NCI-H510A treated with DMSO at 0.1 percent for 48 hours (cell line): ENCODE measurements at places on chromosomes 16 and 17.

GRCh38 chr16:55081622-55082590 lies 151.2 kb downstream of the IRX5 start:
- DNase-seq, result no peak

DNA sequence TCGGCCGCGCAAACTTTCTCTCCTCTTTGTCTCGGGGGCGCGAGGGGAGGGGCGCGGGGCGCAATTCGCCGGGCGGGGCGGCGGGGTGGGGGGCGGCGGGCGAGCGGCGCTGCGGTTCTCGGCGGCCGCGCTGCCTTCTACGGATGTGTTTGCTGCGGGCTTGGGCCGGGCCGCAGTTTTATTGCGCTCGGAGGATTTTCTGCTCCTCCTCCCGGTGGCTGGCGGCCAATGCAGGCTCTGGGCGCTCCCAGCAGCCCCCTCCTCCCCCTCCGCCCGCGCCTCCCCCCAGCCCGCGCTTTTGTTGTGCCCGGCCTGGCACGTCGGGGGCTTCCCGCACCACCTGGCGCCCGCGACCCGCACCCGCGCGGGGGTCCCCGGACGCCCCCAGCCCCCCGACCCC lies at the start of gene TIMP2:
Gene TIMP2 (minus strand): TSS at position 154 of the 400 bp plus-strand sequence. CDS start 299 bp downstream, outside the sequence.
- DNase-seq, result peak; percentile 62

DNA sequence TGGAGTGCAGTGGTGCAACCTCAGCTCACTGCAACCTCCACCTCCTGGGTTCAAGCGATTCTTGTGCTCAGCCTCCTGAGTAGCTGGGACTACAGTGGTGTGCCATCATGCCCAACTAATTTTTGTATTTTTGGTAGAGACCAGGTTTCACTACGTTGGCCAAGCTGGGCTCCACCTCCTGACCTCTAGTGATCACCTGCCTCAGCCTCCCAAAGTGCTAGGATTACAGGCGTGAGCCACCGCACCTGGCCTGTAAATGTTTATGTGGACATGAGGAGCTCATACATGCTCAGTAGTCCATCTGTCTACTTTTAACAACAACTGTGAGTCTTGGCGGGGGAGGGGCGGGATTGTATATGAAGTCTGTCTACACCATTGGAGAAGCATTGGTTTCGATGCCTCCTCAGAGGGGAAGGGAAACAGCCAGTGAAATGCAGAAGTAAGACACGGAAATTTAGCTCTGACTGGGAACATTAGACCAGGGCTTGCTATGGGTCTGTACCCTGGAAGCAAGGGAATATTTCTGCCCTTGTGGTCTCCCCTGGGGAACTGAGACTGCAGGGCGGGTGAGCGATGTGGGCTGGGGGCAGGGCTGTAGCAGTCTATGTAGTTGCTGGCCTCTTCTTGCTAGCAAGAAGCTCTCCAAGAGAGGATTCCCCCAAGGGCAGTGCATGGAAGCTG lies 9.3 kb downstream of the NUBP1 start:
- no peak for DNase-seq

DNA sequence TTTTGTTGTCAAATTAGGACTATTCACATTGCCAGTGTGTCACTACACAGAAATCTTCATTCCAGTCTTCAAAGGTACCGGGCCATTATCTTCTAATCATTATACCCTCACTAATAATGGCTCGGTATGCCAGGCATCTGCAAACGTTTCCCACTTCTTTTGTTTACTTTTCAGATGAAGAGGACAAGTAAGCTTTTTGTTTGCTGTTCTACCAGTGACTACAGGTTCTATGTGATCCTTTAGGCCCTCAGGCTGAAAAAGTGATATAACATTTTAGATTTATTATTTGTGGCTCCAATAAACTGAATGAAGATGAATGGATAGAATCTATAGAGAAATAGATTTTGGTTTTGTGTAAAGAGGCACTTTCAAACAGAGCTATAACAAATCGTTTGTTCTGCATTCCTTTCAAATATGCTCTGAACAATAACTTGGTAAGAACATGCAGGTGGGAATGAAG lies 403 bp upstream of the KRTAP3-1 start:
- peak; percentile 87 for DNase-seq

DNA sequence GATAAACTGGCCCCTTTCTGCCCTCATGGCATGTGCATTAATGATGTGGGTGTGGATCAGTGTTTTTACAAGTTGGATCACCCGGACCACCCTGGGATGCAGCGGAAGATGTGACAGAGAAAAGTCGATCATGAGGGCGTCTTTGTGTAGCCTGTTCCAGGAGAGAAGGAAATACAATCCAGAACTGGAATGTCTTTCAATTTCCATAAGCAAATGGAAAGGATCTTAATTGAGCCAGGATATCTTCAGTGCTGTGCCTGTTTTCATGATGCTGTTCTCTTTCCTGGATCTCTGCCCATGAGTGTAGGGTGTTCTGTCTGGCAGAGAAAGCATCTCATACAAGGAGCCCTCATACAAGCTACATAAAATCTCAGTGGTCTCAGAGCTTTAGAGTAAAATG lies 481.4 kb downstream of the XYLT1 start:
- DNase-seq, result no peak

DNA sequence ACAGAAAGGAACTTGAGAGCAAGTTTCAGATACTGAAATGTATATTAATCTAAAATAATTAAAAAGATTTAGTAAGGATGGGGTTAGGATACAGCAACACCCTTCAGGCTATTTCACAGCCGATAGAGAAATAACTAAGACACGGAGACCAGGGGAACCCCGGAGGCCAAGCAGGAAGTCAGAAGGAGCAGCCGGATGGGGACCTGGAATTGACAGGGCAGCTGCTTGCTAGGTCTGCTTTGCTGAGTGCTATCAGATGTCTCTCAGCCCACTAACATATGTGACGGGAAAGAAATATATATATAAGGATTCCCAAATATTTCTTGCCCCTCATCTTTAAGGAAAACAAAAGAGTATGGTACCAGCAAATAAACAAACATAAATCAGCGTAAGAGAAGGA lies 154.1 kb upstream of the CDH5 start:
- peak; percentile 13 for DNase-seq

DNA sequence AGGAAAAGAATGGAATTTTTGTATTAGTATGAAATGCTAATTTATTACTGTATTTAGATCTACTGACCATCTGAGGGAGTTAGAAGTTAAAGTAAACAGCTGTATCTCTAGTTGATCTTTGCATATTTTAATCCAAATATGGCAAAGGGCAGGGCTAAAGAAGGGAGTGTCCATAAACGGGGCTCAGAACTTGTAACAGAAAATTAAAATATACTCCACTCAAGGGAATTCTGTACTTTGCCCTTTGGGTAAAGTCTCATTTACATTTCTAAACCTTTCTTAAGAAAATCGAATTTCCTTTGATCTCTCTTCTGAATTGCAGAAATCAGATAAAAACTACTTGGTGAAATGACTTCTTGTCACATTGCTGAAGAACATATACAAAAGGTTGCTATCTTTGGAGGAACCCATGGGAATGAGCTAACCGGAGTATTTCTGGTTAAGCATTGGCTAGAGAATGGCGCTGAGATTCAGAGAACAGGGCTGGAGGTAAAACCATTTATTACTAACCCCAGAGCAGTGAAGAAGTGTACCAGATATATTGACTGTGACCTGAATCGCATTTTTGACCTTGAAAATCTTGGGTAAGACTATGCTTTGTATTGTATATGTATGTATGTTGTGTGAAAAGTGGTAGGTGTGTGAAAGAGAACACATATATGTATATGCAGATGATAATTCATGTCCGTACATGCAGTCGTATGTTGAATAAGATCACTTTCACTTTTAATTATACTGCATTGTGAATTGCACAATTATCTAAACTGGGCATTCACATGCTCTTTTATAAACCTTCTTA lies at the start of gene ASPA:
Gene ASPA (plus strand): TSS at position 186 of the 799 bp plus-strand sequence. CDS start 163 bp downstream, at position 349.
- DNase-seq, result no peak

DNA sequence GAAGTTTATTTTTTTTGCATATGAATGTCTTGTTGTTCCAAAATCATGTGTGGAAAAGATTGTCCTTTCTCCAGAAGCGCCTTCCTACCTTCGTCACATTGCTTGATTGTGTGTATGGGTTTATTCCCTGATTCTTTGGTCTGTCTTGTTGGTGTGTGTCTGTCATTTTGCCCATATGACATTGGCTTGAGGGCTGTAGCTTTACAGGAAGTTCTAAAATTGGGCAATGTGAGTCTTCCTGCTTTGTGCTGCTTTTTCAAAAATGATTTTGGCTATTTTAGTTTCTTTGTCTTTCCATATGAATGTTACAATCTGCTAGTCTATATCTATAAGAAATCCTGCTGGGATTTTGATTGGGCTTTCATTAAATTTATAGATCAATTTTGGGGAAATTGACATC lies 217.2 kb downstream of the SNX29 start:
- DNase-seq, result no peak

DNA sequence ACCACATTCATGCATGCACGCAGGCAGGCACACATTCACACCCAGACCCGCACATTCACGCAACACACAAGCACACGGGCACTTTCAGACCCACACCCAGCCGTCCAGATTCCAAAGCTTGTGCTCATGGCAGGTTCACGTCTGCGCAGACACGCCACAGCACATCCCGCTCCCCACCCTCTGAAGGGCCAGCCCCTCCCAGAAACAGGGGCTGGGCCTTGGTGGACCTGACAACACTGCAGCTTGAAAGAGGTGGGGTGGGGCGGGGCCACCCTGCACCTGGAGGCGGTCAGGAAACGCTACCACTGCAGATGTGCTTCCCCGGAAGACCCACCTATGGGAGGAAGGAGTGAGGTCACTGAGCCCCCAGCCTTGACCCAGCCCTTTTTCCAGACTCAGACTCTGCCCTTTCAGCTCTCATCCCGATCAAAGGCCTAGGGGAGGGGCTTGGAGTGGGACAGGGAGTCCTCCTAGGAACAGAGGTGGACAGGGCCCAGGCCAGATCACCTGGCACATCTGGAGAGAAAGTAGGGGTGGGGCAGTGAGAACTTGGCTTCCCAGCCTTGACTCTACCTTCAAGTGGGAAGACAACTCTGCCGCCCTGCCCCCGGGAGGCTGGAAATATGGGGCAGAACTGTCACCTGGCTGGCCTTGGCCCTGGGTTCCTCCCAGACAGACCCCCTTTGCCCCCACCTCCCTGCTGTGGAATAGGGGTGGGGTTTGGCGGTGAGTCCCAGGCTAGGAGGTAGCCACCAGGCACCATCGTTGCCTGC lies 11.0 kb downstream of the P3H4 start:
- peak; percentile 91 for DNase-seq

- DNase-seq, result peak; percentile 77
Observed at GRCh38 chr16:57475711-57476339, 10.5 kb downstream of the DOK4 start.

- no peak for DNase-seq
Observed at GRCh38 chr17:4947010-4947410, 1.3 kb downstream of the PFN1 start.

DNA sequence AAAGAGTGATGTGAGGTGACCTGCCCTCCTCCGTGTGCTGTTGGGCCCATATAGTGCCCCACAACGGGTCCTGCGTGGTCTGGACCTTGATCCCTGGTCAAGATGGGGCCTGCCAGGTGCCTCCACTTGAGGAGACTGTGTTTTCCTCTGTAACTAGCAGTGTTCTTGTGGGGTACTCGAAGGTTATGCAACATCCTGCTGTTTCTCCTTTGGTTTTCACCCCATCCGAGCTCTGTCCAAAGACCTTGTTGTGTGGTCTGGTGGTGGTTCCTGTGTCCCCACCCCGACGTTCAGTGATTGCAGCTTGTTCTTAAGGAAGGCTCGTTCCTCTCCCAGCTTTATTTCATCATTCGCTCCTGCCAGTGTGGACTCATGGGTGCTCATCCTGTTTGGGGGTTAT lies 38.7 kb upstream of the ZNF750 start:
- no peak for DNase-seq

DNA sequence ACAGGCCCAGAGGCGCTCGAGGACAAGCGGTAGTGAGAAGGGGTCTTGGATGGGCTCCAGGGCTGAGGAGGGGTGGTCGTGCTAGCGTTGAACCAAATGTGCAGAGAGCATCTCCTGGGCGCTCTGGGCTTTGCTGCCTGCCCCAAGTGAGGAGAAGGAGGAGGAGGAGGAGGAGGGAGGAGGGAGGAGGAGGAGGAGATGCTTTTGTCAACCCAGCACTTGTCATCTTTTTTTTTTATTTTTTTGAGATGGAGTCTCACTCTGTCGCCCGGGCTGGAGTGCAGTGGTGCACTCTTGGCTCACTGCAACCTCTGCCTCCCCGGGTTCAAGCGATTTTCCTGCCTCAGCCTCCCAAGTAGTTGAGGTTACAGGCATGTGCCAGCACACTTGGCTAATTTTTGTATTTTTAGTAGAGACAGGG lies 59.8 kb downstream of the PGS1 start:
- DNase-seq, result no peak

- DNase-seq, result no peak
Observed at GRCh38 chr16:22816475-22816874, 2.5 kb downstream of the HS3ST2 start.

GRCh38 chr16:81649561-81650184 lies 129.4 kb upstream of the PLCG2 start:
- DNase-seq, result no peak
